ENCODE measurements at places on chromosomes 1 and 21.

DNA sequence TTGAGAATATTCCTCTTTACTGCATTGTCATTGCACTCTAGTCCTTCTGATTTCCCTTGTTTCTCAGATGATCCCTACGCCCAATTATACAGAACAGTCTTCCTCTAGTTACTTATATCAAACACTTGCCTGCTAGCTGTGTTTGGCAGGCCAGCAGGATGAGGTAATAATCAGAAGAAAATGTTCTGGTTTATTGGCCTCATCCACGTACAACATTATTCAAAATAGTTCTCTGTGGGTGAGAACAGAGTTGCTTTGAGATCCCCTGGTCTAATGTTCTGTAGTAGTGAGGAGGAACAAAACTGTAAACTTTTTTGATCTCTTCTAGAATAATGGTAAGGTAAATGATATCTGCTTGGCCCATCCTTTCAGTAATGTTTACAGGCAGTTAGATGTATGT lies 22.3 kb upstream of the C1orf105 start:
- no peak for DNase-seq

GRCh38 chr1:925561-926421 lies 2.1 kb downstream of the SAMD11 start:
- no peak for DNase-seq

GRCh38 chr21:33325222-33326067 lies 675 bp downstream of the IFNAR1 start:
- no peak for DNase-seq

DNA sequence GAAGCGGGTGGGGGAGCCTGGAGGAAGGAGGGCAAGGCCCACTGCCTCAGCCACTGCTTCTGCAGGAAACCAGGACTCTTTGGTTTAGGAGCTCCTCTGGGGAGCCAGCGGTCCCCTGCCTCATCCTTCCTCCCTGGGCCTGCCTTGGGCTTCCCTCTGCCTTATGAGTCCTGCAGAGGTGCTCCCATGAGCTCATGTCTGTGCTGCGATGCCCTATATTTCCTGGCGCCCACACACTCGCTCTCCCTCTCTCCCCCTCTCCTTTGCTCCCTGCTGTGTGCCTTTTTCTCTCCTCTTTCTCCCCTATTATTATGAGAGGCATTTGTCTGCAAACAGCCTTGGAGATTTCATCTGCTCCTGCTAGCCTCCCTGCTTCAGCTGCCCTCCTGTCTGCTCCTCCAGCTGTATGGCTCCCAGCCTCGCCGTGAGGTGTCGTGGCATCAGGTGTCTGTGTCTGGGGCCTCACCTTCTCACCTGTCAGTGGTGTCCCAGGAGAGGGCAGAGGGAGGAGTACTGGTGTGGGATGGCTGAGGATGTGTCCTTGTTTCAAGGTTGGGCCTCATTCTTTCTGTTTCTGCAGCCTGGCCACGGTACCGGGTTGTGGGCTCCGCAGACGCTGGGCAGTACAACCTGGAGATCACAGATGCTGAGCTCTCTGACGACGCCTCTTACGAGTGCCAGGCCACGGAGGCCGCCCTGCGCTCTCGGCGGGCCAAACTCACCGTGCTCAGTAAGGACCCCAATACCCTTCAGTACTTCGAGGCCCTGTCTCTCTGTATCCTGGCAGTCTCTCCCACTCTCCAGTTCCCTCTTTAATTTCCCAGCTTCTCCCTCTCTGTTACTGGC lies 84.2 kb downstream of the KIRREL1 start:
- DNase-seq = no peak

GRCh38 chr1:7109901-7110300 lies 324.6 kb downstream of the CAMTA1 start:
- DNase-seq = no peak

- no peak for DNase-seq
Measured at GRCh38 chr1:36458910-36459309, 5.3 kb downstream of the MRPS15 start.

DNA sequence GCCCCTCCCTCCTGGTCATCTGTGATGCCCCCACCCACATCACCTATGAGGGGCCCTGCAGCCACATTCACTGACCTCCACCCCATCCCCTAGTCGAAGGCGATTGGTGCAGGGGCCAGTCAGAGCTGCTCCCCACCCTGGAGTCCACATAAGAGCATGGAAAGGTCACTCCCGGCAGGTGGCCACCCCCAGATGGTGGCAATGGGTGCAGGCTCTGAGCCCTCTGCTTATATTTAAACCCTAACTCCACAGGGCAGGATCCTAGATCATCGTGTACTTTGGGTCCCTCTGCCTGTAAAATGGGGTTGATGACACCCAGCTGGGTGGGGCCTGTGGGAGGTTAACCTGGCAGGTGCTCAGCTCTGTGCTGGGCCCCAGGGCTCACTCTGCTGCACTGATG lies 186.8 kb upstream of the C1orf174 start:
- no peak for DNase-seq

- no peak for DNase-seq
Measured at GRCh38 chr1:16391411-16391810, 24.4 kb downstream of the SZRD1 start.

DNA sequence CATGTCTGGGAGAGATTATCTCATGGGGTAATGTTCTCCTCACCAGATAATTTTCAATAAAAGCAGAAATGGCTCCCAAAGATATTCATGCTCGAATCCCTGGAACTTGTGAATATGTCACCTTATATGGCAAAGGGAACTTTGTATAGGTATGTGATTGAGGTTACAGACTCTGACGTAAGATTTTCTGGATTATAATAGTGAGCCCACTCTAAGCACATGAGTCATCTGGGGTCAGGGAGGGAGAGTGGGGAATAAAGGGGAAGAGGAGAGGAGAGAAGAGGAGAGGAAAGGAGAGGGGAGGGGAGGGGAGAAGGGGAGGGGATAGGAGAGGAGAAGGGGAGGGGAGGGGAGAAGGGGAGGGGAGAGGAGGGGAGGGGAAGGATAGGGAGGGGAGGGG lies 1193.9 kb downstream of the PLA2G4A start:
- DNase-seq = no peak

DNA sequence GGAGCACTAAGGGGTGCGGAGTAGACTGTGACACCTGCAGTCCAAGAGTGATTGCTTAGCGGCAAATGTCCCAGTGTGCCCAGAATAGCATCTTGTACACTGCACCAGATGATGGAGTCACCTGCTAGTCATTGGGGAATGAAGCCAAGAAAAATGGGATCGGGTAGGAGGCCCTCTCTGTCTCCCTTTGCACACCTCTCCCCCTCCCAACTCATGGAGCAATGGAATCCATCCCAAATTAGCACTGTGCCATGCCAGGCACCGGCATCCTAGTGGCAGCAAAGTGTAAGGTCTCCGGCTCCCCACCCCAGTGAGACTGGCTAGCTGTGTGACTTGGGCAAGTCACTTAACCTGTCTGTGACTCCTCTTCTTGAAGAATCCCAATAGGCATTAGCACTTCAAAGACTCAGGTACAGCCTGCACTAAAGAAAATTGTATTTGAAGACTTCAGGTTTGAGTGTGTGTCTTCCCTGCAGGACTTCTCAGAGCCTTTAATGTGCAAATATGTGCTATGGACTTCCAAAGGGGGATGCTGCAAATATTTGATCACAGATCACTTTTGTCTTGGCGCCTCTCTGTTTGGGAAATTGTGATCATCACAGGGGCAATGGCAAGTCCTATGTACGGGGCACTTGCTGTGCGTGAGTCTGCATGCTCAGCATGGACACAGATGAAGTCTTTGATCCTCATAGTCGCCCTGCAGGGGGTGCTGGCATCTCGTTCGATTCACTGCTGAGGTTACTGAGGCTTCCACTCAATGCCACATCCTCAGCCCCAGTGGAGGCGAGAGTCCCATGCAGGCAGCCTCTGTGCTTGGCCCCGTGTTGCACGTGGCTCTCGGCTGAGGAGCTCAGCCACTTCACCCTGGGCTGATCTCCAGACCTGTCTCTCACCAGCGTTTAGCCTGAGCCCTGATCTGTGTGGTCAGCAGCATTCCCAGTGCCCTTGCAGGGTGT lies 272.9 kb upstream of the C1orf174 start:
- DNase-seq = no peak

- no peak for DNase-seq
Measured at GRCh38 chr1:172832006-172832725, 173.3 kb downstream of the FASLG start.

- no peak for DNase-seq
Measured at GRCh38 chr21:36260030-36260787, 59.8 kb upstream of the MORC3 start.

GRCh38 chr1:210428696-210429095 lies 100.0 kb downstream of the HHAT start:
- DNase-seq = no peak

GRCh38 chr21:31732597-31733550 lies 956 bp upstream of the SCAF4 start:
- DNase-seq = no peak

DNA sequence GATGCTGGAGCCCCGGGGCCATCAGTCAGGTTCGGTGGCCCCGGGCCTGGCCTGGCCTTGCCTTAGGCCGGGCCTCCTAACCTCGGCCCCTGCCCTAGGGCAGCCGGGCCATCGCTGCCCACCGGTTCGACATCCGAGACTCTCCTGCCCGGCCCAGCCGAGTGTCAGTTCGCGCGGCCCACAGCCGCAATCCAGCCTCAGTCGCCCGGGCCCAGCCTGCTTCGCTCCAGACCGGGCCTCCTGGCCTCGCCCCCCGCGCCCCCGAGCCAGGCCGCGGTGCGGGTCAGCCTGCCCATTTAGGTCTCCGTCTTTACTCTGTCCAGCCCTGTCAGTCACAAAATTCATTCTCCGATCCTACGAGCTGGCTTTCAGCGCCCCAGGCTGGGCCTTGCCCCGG lies 777 bp downstream of the LRRC41 start:
- no peak for DNase-seq

DNA sequence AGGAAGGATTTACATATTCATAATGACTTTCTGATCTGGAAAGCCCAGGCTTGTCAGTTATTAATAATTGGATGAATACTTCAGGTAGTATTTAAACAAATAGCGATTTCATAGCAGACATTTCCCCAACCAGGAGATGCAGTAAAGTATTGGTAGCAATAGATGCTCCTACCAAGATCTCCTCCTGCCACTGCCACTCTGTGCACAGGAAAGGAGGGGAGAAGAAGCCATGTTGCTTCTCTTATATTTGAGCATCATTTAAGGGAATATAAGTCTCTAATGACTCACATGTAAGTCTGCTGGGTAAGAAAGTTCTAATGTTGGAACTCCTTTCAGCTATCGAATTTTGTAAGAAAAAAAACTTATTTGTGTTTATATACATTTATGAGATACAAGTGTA lies 420 bp upstream of the IFI16 start:
- DNase-seq = no peak

DNA sequence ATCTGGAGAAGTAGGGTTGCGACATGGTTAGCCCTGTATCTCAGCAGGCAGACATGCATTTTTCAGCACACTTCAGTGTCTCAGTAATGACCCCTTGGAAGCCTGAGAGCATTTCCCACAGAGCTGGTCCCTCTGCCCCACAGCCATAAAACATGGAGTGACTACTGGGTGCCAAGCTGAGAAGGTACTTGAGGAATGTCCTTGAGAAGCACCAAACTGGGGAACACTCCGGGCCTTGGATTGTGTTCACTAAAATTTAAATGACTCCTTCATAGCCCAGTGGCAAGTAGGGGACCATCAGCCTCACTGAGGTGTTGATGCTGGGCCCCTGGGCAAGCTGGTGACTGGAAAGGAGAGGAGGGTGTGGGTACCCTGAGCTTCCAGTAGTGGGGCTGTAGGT lies 54.7 kb downstream of the KCNJ6 start:
- no peak for DNase-seq

DNA sequence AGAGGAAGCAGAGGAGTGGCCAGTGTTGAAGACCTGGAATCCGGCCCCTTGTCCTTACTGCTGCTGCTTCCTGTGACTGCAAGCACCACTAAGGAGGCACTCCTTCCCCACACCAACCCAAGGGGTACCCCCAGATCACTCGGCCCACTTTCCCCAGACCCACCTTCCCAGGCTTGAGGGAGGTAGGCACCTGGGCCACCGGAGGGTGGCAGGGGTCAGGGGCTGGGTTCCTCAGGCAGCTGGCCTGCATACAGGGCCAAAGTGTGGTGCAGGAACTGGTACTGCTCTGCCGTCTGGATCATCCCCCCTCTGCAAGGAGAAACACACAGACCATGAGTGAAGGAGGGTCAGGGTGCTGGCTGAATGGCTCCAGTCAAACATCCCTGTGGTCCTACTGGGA lies 3.9 kb upstream of the ARL8A start:
- DNase-seq = no peak

DNA sequence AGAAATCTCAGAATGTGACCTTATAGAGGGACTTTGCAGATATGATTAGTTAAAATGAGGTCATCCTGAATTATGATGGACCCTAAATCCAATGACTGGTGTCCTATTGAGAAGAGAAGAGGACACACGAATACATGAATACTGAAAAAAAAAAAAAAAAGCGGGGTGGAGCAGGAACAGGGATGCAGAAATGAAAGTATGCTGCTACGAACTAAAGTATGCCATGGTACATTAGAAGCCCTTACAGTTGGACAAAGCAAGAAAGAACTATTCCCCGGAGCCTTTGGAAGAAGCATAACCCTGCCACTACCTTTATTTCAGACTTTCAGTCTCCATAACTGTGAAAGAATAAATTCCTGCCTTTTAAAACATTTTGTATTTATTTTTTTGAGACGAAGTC lies 557.9 kb upstream of the NCAM2 start:
- DNase-seq = no peak

GRCh38 chr1:205429762-205430695 lies 8.2 kb upstream of the LEMD1 start:
- DNase-seq = no peak

DNA sequence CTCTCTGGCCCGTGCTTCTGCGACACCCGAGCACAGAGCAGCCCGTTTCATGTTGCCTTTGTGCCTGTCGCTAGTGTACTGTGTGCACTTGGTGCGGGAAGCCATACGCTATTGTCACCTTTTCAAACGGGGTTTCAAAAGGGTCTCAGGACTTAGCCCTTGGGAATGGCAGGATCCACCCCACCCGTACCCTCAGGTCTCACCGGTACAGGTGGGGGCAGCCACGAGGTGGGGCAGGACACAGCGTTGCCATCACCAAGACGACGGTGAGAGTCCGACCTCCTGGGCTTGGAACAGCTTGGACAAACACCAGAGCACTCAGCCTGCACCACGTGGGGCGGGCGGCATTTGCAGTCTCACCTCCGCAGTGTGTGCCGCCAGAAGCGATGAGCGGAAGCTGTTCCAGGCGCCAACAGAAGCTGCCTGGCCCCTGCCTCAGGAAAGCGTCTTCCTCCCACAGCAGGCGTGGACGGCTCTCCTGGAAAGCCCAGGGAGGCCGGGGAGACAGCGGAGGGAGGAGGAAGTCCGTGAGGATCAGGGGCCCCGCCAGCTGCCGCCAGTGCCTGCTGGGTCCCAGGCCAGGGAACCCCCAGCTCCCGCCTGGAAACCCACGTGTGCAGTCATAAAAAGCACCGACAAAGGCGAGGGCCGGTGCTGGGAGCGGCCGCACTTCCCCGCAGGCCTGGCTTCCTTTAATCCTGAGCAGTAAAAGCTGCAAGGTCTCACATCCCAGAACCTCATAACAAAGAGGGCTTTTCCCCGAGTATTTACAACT lies 131.3 kb upstream of the ARHGEF16 start:
- DNase-seq = no peak

- no peak for DNase-seq
Measured at GRCh38 chr1:158506369-158506987, 34.5 kb downstream of the OR10R2 start.

- DNase-seq = no peak
Measured at GRCh38 chr1:230170622-230171021, 103.6 kb downstream of the GALNT2 start.

GRCh38 chr1:15339570-15339969 lies 70.1 kb upstream of the EFHD2 start:
- DNase-seq = no peak

GRCh38 chr1:63674238-63674864 lies 81.1 kb downstream of the PGM1 start:
- no peak for DNase-seq

Measured in activated CD8-positive, alpha-beta memory T cell treated with anti-CD3 and anti-CD28 coated beads for 48 hours (primary cell).